ENCODE measurements at places on chromosomes 7 and 10. TPM values are rescaled to one million over a fixed set of nuclear protein-coding genes. Genes with fewer than 3 reads are reported as not detected.

The ASB10 gene
- not detected for total RNA-seq

The MSRB2 gene
- 15.5 TPM for total RNA-seq

The HOXA1 gene
- total RNA-seq: not detected

The NEUROG3 gene
- not detected for total RNA-seq

The EPO gene
- not detected for total RNA-seq

The UNCX gene
- not detected for total RNA-seq

The DNAH11 gene
- total RNA-seq: not detected

The MYL10 gene
- total RNA-seq: 0.52 TPM

The CALHM3 gene
- total RNA-seq: not detected

The KIF20B gene
- 9.9 TPM for total RNA-seq
